Activated naive CD4-positive, alpha-beta T cell treated with Interleukin-2 at 50 U/mL for 16 hours (primary cell): ENCODE measurements at places on chromosomes 1 and 21.
A peak's percentile ranks its signal among the peaks of the same experiment; 100 is the strongest.

GRCh38 chr1:78640462-78640861, 9.2 kb upstream of the IFI44 start:
- DNase-seq, result no peak

DNA sequence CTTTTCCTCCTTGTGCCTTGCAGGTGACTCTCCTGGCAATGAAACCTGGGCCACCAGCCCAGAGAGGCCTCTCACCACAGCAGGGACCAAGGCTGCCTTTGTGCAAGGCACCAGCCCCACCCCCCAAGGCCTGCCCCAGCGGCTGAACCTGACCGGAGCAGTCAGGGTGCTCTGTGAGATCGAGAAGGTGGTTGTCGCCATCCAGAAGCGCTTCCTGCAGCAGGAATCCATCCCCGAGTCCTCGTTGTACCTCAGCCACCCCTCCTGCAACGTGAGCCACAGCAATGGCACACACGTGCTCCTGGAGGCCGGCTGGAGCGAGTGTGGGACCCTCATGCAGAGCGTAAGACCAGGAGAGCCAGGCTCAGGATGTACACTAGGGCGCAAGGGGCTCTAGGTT, 51.7 kb downstream of the UMODL1 start:
- no peak for DNase-seq

DNA sequence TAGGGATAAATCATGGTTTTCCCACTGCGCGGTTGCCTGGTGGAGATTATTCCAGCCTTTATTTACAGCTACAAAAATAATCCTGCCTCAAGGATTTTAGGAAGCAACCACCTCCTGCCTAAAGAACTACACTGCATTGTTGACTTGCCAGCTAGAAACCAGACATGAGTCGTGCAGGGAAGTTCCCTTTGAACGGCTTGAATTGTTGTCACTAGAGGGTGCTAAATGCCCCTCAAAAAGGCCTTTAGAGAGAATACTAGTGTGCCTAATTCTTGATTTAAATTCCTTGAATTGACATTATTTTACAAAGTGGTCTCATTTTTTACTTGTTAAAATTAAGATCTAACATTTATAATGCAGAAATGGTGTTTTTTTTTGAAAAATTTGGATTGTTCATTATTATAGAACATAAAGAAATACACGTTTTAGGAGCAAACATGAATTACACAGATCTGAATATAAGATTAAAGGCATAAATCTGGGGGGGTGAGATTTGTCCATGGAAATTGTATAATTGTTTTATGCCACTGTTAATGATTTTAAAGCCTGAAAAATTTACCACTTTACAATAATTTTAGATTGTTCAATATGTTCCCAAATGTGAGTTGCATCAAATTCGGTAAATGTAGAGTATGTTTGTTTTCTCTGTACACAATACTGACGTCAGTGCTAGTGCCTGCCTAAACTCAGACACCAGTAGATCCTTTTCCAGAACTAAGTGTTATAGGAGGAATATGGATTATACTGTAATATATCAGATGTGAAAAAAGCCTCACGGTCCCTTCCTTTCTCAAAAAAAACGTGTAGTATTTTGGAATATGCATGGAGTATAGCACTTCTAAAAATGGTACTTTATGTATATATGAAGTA, 7.6 kb upstream of the ERG start:
- DNase-seq, result no peak

GRCh38 chr1:84892705-84893618, at the start of gene LPAR3:
Gene LPAR3 (minus strand): TSS chr1:84893206. CDS start chr1:84866120, 27,086 bp downstream.
- peak; percentile 27 for DNase-seq

DNA sequence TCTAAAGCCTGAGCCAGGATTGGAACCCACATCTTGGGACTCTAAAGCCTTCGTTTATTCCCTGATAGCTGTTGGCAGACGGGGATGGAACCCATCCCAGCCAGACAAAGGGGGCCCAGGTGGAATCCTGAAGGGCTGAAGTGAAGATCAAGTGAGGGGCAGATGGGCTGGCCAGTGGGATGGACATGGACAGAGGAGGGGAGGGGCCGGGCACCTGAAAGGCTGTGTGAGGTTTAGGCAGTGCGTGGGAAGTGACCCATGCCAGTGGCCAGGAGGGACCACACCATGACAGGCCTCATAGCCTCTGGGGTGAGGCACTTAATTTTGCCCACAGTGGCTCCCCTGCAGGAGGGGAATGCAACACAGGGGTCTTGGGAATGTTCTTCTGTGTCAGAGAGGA, 44.6 kb upstream of the DMRTB1 start:
- no peak for DNase-seq

- no peak for DNase-seq
Measured at GRCh38 chr1:6417961-6418667, 1.6 kb downstream of the HES2 start.

- no peak for DNase-seq
Measured at GRCh38 chr21:40850071-40850470, 3.1 kb upstream of the DSCAM start.

- peak; percentile 43 for DNase-seq
Measured at GRCh38 chr1:84998642-84999280, 1.8 kb upstream of the MCOLN2 start.

GRCh38 chr21:25509862-25510261, 97.4 kb downstream of the MRPL39 start:
- DNase-seq, result no peak

- no peak for DNase-seq
Measured at GRCh38 chr1:85463731-85464496, 1.0 kb downstream of the DDAH1 start.
